ENCODE measurements at places on chromosomes 6 and 20.

- H3K27ac ChIP-seq: no peak overlapping the region
- peaks cover 2% of the 10 kb centered on the region for H3K4me1 ChIP-seq
- no peak for DNase-seq
- no peak overlapping the region for H3K4me3 ChIP-seq
Observed at GRCh38 chr6:150079604-150080003, 10.7 kb upstream of the ULBP3 start.

- no peak for DNase-seq
- H3K27me3 ChIP-seq: no peaks in the 10 kb centered on the region
- no peaks in the 10 kb centered on the region for H3K4me1 ChIP-seq
- no peaks in the 10 kb centered on the region for H3K36me3 ChIP-seq
- H3K27ac ChIP-seq: no peak overlapping the region
- H3K4me3 ChIP-seq: no peak overlapping the region
Observed at GRCh38 chr6:66662196-66662595, 955.2 kb upstream of the EYS start.

- DNase-seq: no peak
- H3K27ac ChIP-seq: no peak overlapping the region
- H3K4me1 ChIP-seq: peaks cover 10% of the 10 kb centered on the region
- no peaks in the 10 kb centered on the region for H3K36me3 ChIP-seq
Observed at GRCh38 chr6:4909063-4909706, 94.7 kb downstream of the RPP40 start.

GRCh38 chr6:117776441-117776840, 101.2 kb downstream of the NUS1 start:
- H3K4me3 ChIP-seq: no peak overlapping the region
- no peaks in the 10 kb centered on the region for H3K27me3 ChIP-seq
- no peak for DNase-seq
- no peaks in the 10 kb centered on the region for H3K4me1 ChIP-seq

GRCh38 chr20:39004508-39004907, 42.4 kb downstream of the DHX35 start:
- H3K27ac ChIP-seq: no peak overlapping the region
- no peaks in the 10 kb centered on the region for H3K4me1 ChIP-seq
- no peaks in the 10 kb centered on the region for H3K27me3 ChIP-seq
- no peak overlapping the region for H3K4me3 ChIP-seq
- DNase-seq: no peak

GRCh38 chr20:25076731-25077609, 5.0 kb downstream of the VSX1 start:
- H3K4me1 ChIP-seq: peaks cover 21% of the 10 kb centered on the region
- H3K27ac ChIP-seq: no peak overlapping the region
- no peaks in the 10 kb centered on the region for H3K36me3 ChIP-seq

DNA sequence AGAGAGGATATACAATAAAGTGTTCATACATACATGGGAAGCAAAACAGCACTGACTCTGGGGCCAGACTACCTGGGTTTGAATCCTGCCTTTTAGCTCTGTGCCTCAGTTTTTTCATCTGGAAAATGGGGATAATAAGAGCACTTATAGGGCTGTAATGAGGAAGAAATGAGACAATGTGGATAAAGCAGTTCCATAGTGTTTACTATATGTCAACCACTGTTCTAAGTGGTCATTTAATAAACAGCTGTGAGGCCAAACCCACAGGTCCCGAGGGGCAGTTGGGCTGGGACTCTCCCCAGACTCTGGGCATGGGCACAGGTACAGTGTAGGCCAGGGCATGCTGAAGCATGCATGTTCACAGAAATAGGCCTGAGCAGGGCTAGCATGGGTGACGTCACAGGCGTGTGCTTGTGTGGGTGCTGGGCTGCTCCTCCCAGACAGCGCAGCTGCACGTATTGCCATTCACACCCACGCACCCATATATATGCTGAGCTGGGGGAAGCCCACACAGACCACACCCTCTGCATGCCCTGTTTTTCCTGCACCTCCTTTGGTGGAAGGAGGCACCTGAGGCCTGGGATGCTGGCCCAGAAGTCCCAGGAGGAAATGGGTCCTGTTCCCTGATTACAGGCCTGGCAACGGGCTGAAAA, 3.5 kb upstream of the PLCG1 start:
- no peak for DNase-seq
- H3K4me3 ChIP-seq: no peak overlapping the region
- H3K36me3 ChIP-seq: no peaks in the 10 kb centered on the region
- no peak overlapping the region for H3K27ac ChIP-seq

All from HCT116 (cell line).